ENCODE measurements at places on chromosomes 5 and 9.

DNA sequence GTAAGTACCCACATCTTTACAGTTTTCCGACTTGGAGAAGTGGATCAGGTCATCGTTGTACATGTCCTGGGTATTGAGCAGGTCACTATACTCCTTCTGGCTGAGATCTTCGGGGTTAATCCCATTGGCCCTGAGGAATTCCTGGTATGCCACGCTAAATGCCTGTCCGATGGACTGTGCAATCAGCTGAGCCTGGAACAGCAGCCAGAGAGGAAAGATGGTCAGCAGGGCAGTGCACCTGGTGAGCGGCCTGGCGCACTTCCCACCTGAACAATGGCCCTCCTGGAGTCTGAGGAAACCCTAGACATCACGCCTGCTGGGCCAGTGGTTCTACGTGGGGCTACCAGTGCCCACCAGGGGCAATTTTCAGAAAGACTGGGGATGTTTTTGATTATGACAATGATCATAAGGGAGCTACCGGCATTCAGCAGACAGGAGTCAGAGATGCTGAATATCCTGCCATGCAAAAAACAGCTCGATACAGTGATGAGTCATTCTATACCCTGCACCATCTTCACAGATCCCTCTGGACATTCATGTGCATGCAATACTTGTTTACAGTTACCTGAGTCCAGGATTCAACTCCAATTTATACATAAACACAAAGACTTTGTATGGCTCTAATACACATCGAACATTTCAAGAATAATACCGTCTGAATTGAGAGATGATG is 127.2 kb downstream of the ENTREP1 start:
- DNase-seq = no peak

GRCh38 chr5:94376672-94377345 is 241.6 kb downstream of the KIAA0825 start:
- DNase-seq = no peak

DNA sequence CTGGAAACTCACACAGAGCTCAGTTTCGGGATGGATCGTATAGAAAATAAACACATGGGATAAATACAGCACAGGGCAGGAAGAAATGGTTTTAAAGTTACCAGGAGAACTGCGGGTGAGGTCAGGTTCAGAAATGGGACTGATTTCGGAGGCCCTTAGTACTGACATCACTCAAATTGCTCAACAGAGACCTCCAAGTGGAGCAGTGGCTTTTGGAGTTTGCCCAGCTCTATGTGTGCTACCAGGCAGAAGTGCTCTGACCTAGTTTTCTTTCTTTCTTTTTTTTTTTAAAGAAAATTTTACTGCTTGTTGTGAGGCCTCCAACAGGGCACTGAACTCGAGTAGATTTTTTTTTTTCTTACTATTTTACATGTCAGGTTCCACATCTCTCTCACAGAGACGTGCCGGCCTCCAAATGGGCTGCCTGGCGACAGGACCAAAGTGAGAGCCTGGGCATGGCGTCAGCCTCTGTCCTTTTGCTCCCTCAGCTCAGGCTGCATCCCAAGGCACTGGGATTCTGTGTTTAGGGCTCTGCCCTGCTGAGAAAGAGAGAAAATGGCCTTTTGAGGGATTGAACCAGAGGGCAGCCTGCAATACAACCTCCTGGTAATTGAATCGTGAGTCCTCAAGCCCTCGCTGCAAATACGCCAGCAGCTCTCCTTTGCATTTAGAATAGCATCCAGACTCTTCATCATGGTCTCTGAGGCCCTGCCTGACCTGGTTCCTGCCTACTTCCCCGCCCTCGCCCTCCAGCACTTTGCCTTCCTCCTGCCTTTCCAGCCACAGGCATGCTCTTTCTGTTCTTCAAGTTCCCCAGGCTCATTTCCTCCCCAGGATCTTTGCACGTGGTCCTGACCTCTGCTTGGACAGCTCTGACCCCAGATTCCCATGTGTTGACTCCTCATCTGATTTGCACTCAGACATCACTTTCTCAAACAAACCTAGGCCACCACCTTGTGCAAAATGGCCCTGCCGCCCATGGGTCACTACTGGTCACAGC is 173.5 kb downstream of the FGF1 start:
- no peak for DNase-seq

DNA sequence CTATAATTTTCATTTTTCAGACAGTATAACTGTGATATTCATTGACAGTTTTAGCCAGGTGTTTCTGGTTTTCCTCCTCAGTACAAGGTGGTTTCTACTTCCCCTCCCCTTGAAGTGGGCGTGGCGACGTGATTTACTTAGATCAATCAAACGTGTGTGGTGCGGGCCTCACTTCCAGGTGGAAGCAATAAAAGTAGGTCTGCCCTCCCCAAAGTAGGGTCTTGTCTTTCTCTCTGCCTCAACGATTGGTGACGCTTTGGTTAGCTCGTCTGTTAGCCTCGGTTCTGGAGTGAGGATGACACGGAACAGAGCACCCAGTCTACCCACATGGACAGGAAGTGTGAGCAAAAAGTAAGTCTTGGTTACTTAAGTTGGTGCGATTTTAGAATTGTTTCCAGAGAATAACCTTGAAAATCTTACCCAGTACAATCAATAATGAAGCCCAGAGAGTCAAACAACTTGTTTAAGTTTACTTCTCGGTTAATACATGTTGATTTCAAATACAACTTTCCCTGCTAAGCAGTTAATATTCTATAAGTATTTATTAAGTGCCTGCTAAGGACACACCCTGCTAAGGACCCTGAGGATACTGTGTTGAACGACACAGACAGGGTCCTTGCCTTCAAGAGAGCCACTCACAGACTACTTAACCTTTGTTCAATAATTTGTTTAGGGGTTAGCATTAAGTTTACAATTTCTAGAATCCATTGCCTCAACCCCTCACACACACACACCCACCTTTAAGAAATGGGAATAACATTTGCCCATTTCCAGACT is 48.4 kb downstream of the COX7C start:
- no peak for DNase-seq
